Heart left ventricle (tissue), 16 donors: ENCODE measurements at places on chromosomes 5 and 9. TPM values are rescaled to one million over a fixed set of nuclear protein-coding genes. Genes with fewer than 3 reads are reported as not detected.

DNA sequence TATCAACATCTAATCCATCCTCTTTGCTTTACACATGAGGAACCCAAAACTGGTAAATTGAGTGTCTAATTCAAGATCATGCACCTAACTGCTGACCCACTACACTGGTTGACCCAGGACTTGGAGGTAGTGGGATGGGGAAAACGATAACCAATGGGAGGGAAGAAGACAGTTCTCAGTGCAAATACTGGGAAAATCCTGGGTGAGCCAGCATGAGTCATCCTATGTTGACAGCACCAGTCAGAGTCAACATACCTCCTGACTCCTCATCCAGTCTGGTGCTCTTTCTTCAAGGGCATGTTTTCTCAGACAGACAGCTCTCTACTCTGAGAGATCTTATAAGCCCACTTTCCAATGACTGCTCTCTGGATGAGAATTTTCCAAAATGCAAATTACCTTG is 232.8 kb upstream of the PTGER4 start:
- no peak for DNase-seq

GRCh38 chr9:37382161-37382981 is 40.1 kb upstream of the GRHPR start:
- no peak for DNase-seq

- no peak for DNase-seq
Observed at GRCh38 chr9:107049803-107050184, 186.8 kb downstream of the ZNF462 start.

DNA sequence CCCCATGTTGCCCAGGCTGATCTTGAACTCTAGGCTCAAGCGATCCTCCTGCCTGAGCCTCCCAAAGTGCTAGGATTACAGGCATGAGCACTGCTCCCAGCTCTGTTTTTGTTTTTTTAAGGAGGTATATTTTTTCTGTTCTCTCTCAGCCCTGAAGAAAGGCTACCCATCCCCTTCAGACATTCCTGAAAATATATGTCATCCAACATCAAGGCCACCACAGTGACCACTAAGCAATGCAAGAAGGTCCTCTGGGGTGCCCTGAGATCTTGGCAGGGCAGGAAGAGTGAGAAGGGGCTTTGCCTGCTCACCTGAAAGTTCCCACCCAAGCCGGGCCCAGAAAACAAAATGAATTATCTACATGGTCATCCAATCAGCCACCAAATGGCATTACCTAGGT is 47.8 kb upstream of the IL17B start:
- no peak for DNase-seq

DNA sequence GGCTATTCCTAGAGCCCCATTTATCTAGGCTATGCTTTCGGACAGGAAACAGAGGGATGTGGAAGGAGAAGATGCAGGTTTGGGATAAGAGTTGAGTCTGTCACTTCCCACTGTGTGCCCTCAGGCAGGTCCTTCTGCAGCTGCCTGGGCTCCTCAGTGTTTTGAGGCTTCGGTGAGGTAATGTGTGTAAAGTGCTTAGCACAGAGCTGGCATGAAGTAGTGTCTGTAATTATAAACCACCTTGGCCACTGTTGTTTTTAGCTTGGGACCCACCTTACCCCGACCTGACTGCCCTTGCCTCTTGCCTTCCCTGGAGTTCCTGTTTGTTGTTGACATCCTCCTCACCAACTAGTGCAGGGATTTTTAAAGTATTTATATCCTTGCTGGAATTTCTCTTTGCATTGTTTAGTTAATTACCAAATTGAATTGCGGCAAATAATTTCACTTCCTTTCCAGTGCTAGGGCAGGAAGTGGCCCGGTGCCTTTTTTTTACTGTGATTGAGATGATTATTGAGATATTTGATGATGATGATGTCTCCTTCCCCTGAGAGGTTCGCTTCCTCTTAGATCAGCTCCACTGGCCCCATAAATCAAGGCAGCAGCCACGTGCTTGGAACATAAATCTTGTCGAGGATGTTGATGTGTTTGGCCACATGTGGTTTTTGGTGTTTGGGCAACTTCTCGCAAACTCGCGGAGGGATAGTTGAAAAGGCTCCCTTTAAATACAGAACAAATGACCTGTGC is 38.3 kb upstream of the DAB2IP start:
- no peak for DNase-seq

DNA sequence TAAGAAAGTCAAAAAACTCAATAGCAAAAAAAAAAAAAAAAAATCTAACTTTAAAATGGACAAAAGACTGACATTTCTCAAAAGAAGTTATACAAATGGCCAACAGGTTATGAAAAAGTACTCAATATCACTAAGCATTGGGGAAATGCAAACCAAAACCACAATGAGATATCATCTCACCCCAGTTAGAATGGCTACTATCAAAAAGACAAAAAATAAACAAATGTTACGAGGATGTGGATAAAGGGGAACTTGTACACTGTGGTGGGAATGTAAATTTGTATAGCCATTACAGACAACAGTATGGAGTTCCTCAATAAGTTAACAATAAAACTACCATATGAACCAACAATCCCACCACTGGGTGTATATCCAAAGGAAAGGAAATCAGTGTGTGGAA is 37.2 kb downstream of the ENC1 start:
- no peak for DNase-seq

DNA sequence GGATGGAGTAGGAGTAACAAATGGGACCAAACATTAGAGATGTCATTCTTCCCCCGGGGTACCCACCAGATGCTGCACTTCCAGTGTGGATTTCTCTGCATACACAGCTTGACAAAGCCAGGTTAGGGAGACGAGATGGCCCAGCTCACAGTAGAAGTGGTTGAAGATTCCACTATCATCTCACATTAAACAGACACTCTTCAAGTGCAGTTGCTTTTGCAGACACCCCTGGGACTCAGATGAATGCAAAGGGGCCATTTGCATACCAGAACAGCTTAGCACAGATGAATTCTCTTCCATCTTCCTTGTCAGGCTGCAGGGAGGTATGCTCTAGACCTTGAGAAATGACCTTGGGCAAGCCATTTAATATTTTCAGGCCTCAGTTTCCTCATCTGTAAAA is 12.6 kb upstream of the C5orf58 start:
- no peak for DNase-seq

DNA sequence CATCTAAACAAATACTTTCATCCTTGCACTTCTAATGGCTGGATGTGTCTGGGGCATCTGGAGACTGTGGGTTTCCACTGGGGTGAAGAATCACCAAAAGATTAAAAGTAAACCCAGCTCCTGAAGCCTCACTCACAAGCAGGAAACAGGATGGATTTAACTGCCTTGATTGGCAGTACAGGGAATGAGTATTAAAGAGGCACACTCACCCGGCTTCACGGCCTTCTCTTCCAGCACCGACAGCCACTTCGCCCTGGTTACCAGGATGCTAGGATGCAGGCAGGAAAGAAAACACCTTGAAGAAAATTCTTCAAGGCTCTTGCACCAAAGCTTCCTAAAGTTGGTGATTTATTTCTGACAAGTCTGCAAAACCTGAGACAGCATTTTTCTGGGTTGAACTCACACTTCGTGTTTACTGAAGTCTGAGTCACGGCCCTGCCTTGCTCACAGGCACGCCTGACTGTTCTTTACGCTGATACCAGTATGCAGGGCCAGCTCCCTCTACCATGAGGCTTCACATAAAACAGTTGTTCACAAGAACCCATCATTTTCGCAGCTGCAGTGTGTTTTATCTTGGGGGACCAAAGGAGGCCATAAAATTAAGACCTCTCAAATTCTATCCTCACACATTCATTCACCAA is 56.5 kb upstream of the ZNF354A start:
- no peak for DNase-seq

- no peak for DNase-seq
Observed at GRCh38 chr5:60230456-60230855, 336.9 kb upstream of the PDE4D start.

- DNase-seq = no peak
Observed at GRCh38 chr9:120284821-120285220, 295.1 kb downstream of the CDK5RAP2 start.

DNA sequence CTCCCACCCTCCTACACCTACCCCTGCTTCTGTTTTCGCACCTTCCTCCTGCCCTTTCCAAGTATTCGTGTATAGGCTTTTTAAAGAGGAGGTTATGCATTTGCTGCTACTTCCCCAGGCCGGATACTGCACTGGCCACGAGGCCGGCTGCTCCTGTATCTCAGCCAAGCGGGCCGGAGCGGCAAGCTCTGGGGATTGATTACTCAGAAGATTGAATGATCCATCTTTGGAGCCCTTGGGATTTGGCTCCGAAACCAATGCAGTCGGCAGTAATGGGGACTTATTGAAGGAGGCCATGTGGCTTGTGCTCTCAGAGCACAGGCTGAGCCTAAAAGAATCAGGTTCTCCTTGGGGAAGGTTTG is 405.3 kb downstream of the TLE4 start:
- DNase-seq = no peak

GRCh38 chr5:181281984-181282316 is 21.0 kb upstream of the TRIM52 start:
- no peak for DNase-seq

GRCh38 chr5:113215401-113216060 is 219.3 kb downstream of the TSSK1B start:
- no peak for DNase-seq

GRCh38 chr5:24232929-24233498 is 411.8 kb downstream of the CDH10 start:
- DNase-seq = no peak

DNA sequence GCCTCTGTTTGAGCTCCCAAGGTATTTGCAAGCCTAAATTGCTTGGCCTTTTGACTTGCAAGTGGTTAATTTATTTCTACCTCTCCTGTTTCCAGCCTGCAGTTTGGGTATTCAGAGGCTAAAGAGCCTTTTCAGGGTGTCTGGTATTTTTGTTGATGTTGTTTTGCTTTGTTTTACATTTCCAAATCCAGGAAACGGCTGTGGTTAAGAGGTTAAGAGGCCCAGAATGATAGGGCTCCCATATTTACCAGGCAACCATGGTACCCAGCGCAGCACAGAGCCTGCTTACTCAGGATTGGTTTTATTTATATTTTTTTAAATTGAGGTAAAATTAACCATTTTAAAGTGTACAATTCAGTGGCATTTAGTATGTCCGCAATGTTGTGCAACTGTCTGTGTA is 92.1 kb downstream of the PDZD2 start:
- DNase-seq = no peak

SPATA31E1 gene
- polyA plus RNA-seq = not detected

GRIN1 gene
- polyA plus RNA-seq = not detected

OR13C4 gene
- not detected for polyA plus RNA-seq

ZFP62 gene
- 10.6 TPM for polyA plus RNA-seq

F2R gene
- polyA plus RNA-seq = 19.3 TPM

CCDC152 gene
- polyA plus RNA-seq = 0.42 TPM

RBM27 gene
- 8.4 TPM for polyA plus RNA-seq

CYLC2 gene
- polyA plus RNA-seq = not detected

FCHO2 gene
- 7.0 TPM for polyA plus RNA-seq

FAM78A gene
- polyA plus RNA-seq = 37.9 TPM
